ENCODE measurements at places on chromosomes 6 and 20.

DNA sequence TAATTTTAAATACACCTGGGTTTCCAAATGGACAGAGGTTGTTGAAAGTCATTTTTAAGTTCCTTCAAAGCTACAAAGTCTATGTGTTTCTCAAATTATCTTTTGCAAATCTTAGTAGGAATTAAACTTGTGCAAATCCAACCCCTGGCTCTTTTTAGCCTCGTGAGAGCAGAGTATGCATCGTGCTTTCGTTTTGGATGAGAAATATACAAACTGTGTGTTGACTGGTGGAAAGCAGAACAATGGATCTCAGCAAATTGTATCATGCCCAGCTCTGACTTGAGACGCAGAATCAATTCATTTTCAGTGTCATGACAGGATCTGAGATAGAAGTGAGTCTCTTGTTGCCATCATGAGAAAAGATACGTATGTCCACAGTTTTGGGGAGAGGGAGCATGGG, 542.4 kb upstream of the FLRT3 start:
- no peak for DNase-seq

GRCh38 chr20:2252419-2252997, 43.3 kb upstream of the TGM3 start:
- no peak for DNase-seq

GRCh38 chr6:147434516-147434915, 74.0 kb upstream of the SAMD5 start:
- no peak for DNase-seq

- DNase-seq = no peak
Observed at GRCh38 chr6:119799596-119800509, 450.3 kb upstream of the MAN1A1 start.

DNA sequence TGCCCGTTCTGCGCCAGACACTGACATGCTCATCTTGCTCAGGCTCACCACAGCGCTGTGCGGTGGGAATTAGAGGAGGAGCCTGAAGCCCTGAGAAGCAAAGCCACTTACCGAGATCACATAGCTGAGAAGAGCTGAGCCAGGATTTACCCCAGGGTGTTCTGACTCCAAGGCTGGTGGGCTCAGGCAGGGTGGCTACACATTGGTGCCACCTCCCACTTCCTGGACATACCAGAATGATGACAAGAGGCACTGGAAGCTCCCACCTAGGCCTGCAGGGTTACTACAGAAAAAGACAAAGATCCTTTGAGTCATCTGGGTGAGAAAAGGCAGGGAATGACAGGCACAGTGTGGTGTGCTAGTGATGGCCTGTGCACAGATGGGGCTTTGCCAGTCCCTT, 24.4 kb upstream of the FKBP1A start:
- no peak for DNase-seq

GRCh38 chr6:7184502-7184901, 76.7 kb downstream of the RREB1 start:
- DNase-seq = no peak

DNA sequence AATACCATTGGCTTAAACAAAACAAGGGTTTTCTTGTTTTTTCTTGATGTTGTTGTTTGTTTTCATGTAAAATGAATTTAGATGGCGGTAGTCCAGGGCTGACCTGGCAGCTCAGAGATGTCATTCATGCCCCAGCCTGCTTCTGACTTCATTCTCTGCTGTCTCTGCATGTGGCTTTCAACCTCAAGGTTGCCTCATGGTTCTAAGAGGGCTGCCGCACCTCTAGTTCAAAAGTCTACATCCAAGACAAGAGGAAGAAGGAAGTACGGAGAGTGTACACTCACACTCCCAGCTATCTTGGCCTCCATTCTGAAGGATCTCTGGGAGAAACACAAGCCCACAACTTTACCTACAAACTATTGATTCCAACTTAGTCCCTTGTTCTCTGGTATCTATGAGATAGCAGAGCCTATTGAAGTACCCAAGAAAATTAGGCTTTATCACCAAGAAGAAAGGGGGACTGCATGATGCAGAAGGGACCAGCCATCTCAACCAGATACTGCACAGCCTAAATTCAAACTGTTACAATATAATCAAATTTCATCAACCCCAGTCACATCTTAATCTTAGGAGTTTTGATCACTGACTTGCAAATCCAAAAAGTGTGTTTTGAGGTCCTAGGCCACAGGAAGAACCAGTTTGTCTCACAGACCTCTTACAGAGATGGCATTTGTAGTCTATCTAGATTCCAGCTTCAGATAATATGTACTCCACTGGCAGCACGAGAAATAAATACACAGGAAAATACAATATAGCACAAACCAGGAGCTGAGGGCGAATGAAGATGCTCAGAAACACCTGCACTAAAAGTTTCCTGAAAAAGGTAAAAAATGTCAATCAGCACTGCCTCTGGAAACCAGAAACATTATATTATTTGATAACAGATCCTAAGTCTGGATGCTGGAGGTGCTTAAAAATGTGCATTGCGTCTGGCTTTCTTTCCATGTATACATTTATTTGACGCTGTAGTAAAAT, 866 bp upstream of the BTN3A3 start:
- no peak for DNase-seq

- no peak for DNase-seq
Observed at GRCh38 chr6:109271622-109272021, 110.6 kb downstream of the CD164 start.

GRCh38 chr6:10528158-10528981, 7.2 kb downstream of the GCNT2 start:
- no peak for DNase-seq

- DNase-seq = no peak
Observed at GRCh38 chr6:45187836-45188235, 140.3 kb upstream of the RUNX2 start.

DNA sequence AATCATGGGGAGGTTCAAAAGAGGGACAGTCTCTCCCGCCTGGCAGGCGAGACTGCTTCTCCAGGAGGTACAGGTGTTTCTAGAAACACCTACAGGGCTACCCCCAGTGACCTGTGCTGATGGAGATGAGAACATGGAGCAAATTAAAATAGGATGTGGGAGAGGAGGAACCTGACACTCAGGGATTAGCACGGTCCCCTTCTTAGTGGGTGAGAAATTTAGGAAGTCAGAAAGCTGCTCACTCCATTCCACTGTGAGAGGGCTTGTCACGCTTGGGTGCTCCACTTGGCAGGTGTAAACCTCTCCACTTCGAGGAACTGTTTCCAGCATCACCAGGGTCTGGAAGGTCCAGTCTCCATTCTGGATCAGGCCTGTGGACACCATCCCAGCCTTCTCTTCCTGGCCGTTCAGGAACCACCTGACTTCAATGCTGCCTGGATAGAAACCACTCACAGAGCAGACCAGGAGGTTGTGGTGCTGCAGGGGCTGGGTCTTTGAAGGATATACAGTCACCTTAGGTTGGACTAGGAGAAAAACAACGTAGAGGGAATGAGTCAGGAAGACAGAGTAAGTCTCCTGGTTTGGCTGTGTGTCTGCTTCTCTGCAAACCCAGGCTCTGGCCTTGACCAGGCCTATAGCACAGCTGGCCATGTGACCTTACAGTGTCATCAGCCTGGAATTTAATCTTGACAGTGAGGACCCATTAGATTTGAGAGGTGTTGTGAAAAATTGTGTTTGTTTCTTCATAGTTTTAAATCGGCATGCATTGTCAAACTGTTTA, 8.1 kb downstream of the HLA-DRB1 start:
- no peak for DNase-seq

DNA sequence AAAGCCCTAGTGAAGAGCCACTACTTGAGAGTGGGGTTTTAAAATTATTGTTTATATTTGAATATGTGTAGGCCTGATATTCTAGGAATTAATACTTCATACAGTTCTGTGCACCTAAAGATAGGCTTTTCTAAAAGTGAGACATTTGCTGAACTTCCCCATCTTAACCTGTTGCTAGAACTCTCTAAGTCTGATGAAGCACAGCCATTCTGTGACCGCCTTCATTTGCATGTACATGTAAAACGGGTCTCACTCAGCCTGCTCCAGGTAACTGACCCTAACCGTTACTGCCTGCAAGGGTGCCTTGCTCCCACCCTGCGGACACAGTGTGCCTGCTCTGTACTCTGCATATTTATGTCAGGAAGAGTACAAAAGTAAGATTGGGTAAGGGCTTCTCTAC, 44.3 kb upstream of the IRF4 start:
- DNase-seq = no peak

GRCh38 chr6:108544606-108545005, 16.1 kb upstream of the FOXO3 start:
- no peak for DNase-seq

GRCh38 chr6:129691709-129692108, 18.3 kb downstream of the ARHGAP18 start:
- no peak for DNase-seq

GRCh38 chr6:154070657-154071056, 31.6 kb downstream of the OPRM1 start:
- DNase-seq = no peak

DNA sequence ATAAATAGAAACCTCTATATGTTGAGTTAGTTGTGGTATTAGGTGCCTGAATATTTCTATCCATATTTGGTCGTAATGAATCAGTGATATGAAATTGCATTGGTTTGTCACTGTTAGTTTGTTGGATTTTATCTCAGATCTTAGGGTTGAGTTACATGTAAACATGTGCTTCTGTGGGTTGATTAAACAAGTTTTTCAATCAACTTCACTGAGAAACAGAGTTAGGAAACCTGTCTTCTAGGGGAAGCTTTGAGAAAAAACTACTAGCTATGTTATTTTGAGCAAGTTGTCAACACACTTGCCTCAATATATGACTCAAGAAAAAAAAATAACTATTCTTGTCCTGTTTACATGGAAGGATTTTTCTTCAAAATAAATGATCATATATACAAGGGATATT, 14.8 kb upstream of the ADGB start:
- DNase-seq = no peak

DNA sequence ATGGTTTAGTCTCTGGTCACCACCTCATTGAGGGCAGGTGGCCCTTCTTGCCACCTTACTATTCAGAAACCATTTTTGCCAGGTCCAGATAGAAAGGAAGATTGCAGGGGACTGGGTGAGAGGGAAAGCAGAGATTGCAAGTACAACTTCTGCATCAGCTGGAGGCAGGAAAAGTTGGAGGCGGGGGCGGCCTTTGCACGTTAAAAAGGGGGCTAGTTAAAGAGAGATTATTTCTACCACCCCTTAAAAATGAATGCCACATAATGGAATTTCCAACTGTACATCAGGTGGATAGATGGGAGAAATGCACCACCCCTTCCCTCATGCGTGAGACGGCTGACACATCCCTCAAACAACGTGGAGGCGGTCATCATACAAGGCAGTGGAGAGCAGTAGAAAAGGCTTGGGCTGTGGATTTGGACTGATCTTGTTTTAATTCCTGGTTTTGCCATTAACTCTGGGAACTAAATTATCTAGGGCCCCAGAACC, 95.4 kb upstream of the CNKSR3 start:
- no peak for DNase-seq

DNA sequence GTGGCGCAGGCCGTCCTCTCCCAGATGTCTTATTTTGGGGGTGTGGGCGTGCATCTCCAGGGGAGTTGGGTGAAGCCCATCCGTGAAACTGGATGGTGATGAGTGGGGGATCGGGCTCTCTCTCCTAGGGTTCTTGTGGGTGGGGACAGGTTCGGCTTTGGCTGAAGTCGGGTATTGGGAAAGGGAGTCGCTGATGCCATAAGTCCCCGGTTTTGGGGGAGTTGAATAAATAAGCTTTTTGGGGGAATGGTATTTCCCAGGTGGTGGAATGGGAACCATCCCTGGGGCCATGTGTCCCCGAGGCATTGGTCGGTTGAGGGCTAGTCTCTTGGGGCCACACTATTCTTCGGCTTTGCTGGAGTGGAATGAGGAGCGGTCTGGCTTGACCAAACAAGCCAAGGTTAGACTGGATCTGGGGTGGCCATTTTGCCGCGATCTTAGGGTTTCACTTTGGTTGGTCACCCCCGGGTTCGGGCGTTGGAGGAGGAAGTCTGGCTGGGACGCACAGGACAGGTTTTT, 481 bp downstream of the ZNF133 start:
- no peak for DNase-seq

DNA sequence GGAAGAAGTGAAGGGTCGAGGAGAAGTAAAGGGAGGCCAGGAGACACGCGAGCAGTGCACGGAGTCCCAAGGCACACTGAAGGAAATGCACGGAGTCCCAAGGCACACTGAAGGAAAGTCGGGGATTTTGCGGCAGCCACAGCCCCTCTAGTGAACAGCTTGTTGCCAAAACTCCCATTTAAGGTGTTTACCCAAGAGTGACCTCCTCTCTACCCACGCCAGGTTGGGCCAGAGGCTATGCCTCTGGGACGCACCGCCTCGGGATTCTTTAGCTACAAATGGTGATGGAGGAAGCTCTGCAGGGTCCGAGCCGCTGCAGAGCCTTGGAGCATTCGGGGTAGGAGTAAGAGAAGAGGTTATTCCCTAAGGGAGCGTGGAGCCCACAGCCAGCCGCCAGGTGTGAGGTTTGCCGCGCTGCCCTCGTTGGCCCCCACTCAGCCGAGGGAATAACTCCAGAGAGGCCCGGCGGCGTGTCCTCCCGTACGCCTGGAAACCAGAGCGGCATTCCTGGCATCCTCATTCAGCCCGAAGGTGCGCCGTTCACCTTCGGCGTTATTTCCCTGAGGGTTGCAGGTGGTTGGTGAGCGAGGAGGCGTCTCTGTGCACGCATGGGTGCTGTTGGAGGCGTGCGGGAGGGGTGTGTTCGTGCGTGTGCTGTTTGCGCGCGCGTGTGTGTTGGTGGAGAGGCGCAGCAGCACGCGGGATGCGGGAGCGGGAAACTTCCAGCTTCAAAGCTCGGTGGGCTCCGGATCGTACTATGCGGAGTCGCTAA, 3.4 kb upstream of the MAFB start:
- no peak for DNase-seq

- DNase-seq = no peak
Observed at GRCh38 chr6:1464781-1465370, 75.5 kb downstream of the FOXF2 start.

DNA sequence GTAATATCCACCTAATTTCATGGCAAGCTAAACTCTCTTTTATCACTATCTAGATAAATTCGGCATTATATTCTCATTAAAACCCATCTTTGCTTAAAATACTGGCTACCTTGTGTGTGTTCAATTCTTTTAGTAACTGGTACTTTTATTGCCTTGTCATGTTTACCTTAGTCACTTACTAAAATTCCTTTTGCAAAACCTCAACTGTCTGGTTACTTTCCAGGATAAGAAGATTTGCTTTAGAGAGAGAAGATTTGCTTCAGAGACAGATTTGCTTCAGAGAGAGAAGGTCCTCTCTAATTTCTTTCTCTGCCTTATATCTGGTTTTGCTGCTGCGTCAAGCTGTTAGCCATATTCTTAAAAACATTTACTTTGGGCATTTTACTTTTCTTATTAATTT, 151.5 kb upstream of the MLIP start:
- no peak for DNase-seq

GRCh38 chr20:46111836-46112212, 6.3 kb upstream of the CD40 start:
- no peak for DNase-seq

- DNase-seq = no peak
Observed at GRCh38 chr6:88919032-88919431, 44.4 kb downstream of the RNGTT start.

GRCh38 chr6:157646012-157646411, 177.0 kb upstream of the SNX9 start:
- no peak for DNase-seq

All from GM04503 (cell line).